ENCODE measurements at places on chromosomes 12 and 14.

DNA sequence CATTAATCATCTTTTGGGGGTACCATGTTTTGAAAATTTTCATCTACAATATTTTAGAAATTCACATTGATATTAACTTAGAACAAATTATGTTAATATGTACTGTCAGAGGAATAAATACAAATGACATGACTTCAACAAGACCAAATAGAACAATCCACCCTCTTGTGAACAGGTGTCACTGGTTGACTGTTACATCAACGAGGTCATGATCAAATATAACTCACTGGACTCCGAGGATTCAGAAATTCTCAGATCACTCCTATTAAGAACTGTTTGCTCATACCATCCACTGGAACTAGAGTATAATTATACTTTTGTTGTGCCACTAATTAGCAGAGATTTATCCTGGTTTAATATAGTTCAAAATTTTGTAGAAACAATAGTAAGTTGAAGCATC, 318.8 kb downstream of the PRKD1 start:
- DNase-seq: no peak

DNA sequence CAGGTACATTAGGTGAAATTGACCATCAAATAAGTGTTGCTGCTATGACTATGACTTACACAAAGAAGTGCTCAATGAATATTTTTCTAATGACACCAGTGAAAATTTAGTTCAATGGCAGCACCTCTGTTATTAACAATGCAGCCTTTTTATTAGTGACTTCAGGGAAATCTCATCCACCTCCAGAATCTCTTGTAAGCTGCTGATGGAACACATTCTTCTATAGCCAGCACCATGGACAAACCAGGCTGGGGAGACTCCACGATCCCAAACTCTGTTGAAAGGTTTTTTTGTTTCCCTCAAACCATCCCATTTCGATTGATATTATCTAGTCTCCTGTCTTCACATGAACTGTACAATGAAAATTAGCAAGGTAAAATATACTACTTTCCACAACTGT, 265.9 kb downstream of the ITPR2 start:
- no peak for DNase-seq

- DNase-seq: no peak
Measured at GRCh38 chr14:51938137-51938536, 51.2 kb upstream of the RTRAF start.

GRCh38 chr14:77155083-77155482, 13.5 kb upstream of the ZDHHC22 start:
- no peak for DNase-seq

DNA sequence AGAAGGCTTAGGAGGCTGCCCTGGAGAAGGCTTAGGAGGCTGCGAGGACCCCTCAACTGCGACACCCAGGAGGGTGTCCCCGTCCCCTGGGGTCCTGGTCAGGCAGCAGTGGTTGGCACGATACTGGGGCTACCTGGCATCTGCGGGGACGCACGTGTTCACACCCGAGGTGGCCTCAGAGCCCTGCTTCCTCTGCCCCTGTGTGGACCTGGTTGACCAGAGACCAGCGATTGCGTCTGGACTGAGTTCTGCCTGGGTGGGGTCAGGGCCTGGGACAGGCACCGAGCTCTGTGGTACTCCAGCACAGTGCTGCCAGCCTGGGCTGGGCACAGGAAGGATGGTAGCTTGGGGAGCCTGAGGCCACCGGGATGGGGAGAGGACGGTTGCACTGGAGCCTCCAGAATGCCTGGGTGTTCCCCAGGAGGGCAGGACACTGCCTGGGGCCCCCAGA, 735 bp downstream of the ASPG start:
- no peak for DNase-seq

DNA sequence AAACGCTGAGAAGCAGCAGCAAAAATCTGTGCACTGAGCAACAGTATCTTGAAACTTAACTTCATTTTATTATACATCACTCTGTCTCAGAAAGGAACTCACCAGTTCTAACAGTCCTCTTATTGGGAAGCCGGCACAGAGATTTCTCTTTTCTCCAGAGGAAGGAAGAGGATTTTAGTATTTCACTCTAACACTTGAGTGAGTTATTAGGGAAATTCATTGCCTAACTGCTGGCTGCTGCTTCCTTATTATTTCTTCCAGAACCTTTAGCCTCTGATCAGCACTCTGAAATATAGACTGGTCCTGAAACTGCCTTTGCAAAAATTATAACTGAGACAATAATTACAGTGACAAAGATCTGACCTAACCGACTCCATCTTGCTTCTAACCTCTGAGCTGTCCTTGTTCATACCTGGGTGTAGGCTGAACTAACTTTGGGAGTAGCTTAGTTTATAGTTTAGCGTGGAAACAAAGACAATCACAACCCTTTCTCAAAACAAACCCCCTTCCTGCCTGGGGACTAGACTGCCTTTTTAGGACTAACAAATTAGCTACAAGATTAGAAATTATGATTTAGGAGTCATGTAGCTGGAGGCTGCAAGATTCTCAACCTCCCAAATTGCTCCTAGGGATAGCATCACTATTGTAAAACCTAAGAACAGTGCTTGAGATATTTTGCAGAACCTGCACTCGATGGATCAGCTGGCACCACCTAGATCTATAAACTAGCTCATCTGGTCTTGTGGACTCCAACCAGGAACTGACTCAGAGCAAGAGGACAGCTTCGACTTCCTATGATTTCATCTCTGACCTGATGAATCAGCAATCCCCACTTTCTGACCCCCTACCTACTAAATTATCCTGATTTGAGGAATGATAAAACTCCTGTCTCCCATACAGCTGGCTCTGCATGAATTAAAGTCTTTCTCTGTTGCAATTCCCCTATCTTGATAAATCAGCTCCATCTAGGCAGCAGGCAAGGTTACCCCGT, 117.5 kb downstream of the DYRK2 start:
- DNase-seq: peak; percentile 30

DNA sequence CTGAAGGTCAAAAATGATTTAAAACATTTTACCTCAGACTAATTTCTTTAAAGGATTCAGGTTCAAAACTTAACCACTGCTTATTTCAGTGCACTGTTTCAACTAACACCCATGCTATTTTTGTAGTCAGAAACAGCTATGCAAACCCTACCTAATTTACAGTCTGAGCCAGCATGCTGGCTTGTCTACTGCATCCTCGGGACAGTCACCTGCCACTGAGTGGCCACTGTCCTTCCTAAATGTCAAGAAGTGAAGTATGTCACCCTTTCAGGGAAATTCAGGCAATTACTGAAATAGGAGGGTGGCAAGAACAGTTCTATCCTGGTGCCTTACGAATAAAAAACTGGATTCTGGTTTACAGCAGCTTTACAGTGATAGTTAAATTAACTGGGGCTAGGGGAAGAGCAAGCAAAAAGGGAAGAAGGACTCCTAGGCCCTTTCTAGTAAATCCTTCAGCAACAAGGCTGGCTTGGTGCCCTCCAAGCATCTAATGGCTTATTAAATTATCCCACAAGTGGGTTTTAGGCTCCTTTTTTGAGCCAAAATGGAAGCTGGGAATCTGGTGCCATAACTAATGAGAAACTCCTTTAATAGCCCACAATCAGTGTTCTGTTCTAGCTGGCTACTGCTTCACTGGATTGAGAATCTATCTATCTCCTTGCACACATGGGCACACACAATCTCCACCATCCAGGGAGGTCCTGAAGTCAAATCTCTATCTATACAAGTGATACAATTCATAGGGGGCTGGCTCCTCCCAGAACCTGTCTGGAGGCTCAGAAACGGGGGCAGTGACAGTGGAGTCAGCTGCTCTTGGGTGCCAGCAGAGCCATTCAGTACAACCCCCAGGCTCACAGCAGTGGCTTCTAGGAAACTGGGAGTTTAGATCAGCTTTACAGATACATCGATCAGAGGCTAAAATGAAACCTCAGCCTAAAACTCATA, 43.4 kb downstream of the SH2B3 start:
- DNase-seq: no peak

DNA sequence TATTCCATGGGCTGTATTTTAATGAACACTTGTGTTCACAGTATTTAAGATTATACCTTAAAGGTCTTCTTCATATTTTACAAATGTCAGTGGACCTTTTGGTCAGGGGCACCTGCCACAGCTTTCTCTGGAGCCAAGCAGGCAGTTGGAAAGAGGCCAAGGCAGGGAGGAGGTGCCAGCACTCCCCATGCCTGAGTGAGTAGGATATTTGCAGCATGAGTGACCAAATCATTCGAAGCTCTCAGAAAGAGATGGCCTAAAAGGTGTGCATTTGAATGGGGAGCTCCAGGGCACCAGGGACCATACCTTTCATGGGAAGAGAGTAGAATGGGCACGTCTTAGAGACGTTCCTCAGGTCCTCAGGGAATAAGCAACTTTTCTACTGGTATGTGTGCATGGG, 121.6 kb downstream of the GPR135 start:
- DNase-seq: no peak

- DNase-seq: no peak
Measured at GRCh38 chr14:51092965-51093364, 1.9 kb downstream of the TRIM9 start.

DNA sequence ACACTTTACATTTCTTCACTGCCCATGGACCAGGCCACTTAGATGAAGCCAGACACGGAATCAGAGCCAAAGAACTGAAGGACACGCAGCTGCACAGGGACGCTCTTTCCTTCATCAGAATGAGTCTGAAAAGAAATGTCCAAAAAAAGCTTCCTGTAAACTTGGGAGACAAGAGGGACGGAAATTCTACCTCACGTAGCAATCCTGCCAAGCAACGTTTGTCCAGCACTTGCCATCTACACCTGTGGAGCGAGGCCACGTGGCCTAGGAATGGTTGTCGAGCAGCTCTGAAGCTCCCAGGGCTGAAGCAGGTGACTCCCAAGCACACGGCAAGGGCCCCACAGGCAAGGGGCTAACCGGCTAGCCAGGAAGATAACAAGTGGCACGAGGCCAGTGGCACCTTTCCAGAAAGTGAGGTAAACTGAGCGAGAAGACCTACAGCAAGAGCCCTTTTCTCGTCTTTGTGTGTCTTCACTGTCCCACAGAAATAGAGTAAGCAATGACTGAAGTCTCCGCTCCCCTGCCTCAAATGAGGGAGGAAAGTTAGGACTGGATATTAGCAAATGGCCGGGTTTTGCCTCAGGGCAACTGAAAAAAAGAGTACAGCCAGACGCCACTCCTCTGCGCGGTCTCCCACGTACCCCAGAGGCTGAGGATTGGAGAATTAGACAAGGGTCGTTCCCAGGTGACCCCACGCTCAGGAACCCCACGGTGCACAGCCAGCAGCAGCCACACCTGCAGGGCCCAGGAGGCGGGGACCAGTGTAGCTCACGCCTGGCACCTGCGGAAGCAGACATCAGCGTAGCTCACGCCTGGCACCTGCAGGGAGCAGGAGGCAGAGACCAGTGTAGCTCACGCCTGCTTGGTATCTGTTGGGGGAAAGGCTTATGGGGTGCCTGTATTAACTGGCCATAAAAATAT, 7.7 kb downstream of the ZNF605 start:
- DNase-seq: no peak

GRCh38 chr14:57884175-57884574, 18.3 kb upstream of the SLC35F4 start:
- DNase-seq: peak; percentile 31

GRCh38 chr14:49621114-49621881, 699 bp downstream of the MGAT2 start:
- DNase-seq: peak; percentile 58

DNA sequence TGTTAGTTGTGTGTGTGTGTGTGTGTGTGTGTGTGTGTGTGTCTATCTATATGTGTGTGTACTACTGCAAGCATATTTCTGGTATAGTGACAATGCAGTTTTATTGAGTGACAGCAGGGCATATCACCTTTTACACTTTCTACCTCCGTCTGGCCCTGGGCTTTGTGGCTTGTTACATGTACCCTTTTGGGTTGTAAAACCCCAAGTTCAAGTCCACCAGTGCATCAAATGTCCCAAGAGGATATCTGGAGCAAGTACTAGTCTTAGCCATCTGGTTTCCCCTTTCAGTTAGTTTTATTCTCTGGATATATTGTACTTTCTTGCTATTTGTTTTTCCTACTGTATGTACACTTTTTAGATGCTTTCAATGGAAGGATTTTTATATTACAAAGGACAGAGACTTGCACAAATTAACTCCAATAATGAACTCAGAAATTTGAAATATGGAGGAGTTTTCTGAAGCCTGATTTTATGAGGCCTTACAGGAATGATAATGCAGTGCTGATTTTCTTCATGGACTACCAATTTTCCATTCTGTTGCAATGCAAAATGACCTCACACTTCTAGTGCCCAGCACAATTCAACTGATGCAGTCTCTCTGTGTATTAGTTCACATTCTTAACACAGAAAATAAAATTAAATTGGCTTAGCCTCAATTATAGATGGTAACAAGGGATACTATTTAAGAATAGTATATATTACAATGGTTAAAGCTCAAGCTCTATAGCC, 29.1 kb downstream of the SLC16A7 start:
- no peak for DNase-seq

DNA sequence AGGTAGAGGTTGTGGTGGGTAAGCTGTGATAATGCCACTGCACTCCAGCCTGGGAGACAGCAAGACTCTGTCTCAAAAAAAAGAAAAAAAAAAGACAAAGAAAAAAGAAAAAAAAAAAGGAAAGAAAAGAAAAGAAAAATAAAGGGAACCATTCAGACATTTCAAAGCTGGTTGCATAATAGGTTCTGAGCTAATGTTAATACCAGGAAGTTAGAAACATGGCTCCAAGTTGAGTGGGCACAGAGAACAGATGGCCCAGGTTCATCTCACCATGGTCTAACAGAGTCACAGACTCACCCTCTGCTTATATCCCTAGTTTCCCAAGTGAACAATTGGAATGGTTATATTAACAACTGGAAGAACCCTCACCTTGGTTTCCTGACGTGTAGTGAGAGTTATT, 17.4 kb upstream of the ZDHHC17 start:
- DNase-seq: no peak

DNA sequence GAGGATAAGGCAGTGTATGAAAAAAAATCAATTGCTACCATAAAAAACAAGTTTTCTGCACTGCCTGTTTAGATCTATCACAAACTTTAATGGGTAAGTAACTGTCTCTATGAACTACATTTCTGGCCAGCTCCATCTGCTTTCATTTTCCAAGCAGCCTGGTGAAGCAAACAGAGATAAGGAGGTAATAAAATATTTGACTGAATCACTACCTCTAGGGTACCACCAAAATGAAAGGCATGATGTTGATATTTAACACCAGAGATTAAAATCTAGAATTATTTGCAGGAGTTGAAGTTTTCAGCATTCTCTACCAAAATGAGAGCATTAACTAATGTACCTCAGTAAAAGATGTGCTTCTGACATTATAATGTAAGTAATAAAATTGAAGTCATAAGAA, 863.5 kb upstream of the MGAT4C start:
- DNase-seq: no peak

- no peak for DNase-seq
Measured at GRCh38 chr12:96994900-96995299, 87.8 kb downstream of the NEDD1 start.

DNA sequence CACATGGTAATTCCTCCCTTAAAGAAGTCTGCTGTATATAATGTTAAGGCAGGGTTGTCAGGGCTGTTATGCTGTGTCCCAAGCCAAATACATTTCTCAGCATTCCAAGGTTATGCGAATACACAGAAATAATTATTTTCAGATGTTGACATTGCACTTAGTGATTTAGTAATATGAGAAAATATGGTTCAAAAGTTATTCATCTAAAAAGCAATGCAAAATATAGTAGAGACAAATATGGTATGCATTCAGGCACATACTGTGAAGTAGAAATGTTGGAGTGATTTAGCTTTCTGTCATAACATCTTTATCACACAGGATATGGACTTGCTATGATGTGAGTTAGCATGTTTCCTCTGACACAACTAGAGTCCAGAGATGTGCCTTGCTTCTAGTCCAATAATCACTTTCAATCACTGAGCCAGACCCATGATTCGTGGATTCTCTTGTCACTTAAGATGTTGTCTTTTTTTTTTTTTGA, 70.0 kb downstream of the PDE3A start:
- no peak for DNase-seq
